ENCODE measurements at places on chromosomes 3 and 15. TPM values are rescaled to one million over a fixed set of nuclear protein-coding genes. Genes with fewer than 3 reads are reported as not detected.
A peak's percentile ranks its signal among the peaks of the same experiment; 100 is the strongest.

Gene BDH1
- 58.7 TPM for total RNA-seq

DNA sequence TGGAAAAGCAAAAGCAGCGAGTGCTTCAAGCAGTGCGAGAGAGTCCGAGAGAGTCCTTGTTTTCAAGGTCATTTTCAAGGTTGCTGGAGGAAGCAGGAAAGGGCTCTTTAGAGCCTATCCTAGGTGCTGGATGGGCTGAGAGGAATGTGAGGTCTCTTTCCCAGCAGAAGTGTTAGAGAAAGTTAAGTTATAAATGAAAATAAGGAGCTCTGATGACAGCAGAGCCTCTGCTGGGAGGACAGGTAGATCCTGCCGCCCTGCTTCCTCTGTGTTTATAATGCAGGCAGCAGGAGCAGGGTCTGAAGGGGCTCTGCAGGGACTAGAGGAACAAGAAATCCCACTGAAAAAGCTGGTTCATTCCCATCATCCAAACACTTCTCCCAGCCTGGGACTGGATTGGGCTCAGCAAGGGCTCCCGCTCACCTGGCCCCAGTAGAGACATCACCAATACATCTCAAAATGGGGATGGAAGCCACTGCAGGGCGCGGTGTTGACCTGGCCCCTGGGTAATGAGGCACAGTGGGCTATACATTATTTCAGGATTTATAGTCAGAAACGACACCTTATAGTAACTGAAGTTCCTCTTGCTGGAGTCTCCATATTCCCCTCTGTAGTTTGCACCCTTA is 41.5 kb upstream of the RAB6B start:
- peak; percentile 4 for DNase-seq

GRCh38 chr3:46408853-46409252 is 1.8 kb downstream of the CCRL2 start:
- no peak for DNase-seq

DNA sequence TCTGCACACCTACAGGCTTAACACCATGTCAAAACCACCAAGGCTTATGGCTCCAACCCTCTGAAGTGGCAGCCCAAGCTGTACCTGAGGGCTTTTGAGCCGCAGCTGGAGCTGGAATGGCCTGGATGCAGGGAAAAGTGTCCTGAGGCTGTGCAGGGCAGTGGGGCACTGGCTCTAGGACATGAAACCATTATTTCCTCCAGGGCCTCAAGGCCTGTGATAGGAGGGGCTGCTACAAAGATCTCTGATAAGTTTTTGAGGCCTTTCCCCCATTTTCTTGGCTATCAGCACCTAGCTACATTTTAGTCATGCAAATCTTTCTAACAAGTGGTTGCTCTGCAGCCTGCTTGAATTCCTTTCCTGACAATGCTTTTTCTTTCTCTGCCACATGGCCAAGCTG is 37.6 kb downstream of the SPATA16 start:
- DNase-seq = no peak

DNA sequence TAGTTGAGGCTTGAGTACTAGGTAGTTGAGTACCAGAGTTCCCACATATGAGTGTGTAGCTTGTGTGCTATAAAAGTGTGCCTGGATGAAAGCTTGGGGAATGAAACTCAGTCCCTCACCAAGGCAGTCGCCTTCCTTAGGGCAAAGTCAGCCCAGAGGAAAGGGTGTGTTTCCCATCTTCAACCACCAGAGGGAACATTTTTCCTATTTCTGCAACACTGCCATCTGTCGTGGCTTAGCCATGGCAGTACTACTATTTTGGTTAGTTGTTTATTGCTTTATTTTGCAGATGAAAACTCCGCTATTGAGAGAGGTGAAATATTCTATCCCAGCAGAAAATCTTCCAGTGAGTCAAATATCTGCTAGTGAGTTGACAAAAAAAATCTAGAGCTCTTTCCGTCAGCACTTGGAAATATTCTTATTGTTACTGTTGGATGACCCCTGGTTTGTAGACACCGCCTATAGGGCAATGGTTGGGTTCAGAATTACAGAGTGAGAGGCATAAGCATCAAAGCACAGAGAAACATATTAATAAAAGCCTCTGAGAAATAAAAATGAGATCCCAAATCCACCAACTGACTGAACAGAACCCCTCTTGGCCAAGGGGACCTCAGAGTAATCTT is 239.9 kb downstream of the CPNE4 start:
- DNase-seq = no peak

- peak; percentile 71 for DNase-seq
Measured at GRCh38 chr3:187744169-187745151, 808 bp downstream of the BCL6 start.

GRCh38 chr3:134222835-134223234 is 27.8 kb downstream of the RYK start:
- DNase-seq = no peak

Gene CFAP20DC
- 0.19 TPM for total RNA-seq

Gene RAB11A
- 149 TPM for total RNA-seq

DNA sequence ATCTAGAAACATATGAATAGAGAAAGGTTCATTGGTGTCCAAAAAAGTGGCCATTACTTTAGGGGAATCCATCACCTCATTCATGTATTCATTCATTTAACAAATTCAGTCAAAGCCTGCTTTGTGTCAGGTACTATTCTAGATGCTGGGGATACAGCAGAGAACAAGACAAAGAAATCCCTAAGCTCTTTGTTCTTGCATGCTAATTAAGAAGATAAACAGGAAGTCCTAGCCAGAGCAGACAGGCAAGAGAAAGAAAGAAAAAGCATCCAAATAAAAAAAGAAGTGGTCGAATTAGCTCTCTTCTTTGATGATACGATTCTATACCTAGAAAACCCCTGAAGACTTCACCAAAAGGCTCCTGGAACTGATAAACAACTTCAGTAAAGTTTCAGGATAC is 12.4 kb upstream of the ZMAT3 start:
- no peak for DNase-seq

DNA sequence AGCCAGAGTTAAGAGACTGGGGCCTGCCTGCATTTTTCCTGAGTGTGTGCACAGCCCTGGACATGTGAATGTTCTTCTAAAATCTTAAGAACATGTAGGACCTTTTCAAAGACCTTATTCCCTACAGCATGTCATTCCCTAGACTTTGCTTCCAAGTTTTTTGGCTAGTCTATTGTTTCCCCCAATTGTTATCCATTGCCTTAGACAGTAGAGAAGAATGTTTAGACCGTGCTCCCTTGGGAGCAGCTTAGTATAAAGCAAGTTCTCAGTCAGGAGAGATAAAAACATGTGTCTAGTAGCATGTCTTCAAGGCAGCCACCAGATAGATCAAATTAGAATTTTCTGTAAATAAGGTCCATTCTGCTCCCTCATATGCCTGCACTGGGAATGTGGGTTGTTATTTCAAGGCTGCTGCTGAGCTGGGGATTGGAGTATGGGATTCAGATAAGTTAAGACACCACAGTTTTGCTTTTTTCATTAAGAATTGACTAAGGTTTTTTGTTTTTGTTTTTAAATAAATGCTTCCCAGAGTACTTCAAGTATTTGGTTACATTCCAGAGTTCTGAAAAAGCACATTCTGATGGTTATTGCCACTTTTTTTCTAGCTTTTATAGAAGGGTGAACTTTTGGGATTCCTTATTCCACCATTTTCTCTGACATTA is 246.7 kb downstream of the RORA start:
- DNase-seq = no peak

Gene IMPG2
- total RNA-seq = 0.25 TPM

DNA sequence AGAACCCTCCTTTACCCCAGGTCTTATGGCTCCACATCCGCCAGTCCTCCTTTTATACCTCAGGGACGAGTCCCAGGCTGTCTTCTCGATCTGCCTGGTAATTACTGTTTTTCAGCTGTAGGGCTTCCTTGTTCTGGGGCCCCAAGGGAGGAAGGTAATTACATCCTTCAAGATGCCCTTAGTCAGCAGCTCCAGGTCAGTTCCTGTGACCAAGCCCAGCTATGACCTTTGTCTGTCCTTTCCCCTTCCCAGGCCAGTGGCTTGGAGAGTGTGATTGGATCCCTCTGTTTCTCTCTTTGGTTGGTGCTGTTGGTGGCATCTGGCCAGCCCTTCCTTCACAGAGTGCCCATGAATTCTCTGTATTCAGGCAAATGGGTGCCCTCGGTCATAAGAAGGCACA is 92.6 kb downstream of the AAGAB start:
- DNase-seq = no peak

DNA sequence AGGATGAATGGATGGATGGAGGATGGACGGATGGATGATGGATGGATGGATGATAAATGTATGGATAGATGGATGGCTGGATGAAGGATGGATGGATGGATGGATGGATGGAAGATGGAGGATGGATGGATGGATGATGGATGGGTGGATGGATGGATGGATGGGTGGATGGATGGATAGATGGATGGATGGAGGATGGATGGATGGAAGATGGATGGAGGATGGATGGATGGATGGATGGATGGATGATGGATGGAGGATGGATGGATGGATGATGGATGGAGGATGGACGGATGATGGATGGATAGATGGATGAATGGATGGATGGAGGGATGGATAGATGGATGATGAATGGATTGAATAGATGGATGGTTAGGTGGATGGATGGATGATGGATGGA is 210.6 kb upstream of the IGF1R start:
- DNase-seq = no peak

GRCh38 chr15:63044645-63045464 is 2.3 kb downstream of the TPM1 start:
- peak; percentile 61 for DNase-seq

Gene DUOXA2
- not detected for total RNA-seq

GRCh38 chr3:58585005-58585786 is 8.0 kb upstream of the FAM107A start:
- peak; percentile 90 for DNase-seq

DNA sequence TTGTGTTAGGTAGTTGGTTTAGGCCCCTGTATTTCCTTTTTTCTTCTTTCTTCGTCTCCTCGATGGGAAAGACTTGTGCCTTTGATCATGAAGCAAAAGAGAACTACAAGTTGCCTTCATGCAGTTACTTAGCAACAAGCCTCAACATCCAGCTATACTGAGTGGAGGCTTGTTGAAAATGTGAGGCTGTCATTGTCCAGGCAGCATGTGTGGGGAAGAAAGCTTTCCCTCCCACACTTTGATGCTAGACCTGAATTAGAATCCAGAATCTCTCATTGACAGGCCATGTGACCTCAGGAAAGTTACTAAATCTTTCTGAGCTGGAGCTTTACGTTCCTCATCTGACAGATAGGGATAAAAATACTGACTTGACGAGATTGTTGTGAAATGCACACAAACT is 23.7 kb downstream of the IFT122 start:
- DNase-seq = no peak

Gene NRROS
- total RNA-seq = 8.4 TPM

DNA sequence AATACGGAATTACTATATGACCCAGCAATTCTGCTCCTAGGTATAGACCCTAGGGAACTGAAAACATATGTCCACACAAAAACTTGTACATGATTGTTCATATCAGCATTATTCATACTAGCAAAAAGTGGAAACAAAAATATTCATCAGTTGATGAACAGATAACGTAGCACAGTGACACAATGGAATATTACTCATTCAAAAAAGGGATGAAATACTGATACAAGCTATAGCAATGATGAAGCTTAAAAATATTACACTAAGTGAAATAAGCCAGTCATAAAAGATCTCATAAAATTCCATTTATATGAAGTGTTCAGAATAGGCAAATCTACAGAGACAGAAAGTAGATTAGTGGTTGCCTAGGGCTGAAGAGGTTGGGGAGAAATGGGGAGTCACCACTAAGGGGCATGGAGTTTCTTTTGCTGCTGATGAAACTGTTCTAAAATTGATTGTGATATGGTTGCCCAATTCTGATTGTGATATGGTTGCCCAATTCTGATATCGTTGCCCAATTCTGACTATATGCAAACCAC is 10.5 kb downstream of the C15orf61 start:
- DNase-seq = no peak

DNA sequence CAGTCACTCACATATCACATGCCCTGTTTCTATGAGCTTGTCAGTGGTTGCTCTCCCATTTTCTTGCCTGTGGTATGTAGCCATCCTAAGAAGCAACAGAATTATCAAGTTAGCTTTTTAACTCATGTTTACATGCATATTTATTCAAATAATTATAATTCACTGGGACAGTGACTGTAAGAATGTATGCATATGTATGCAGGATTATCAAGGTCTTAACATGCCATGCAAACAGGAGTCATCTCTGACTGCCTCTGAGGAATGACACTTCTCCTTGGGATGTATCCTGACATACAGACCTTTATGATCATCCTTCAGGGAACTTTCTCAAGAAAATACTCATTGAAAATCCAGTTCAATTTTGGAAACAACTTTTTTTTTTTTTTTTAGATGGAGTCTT is 240.9 kb downstream of the CPNE4 start:
- DNase-seq = no peak

Gene FSIP1
- total RNA-seq = 0.75 TPM

DNA sequence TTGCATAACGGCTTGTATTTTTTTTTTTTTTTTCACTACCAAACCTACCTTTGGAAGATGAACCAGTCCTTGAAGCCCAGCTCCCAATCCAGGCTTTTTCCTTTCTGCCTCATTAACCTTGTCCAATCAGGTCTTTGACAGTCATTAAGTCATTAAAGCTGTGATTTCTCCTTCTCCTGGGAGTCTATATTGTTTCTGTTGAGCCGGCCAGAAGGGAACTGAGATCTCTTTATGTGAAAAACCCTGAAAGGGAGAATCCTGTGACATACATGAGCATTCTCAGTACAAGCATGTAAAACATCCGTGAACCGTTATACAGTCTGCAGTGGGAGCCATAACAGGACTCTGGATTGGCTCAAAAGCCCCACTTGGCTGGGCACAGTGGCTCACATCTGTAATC is 40.0 kb downstream of the ZNF589 start:
- no peak for DNase-seq

- no peak for DNase-seq
Measured at GRCh38 chr15:55344206-55344605, 25.2 kb downstream of the PIGB start.

- DNase-seq = peak; percentile 91
Measured at GRCh38 chr3:146160964-146161662, at the start of gene PLOD2. Gene PLOD2, minus strand, starts transcription at chr3:146161184. Its CDS starts 195 bp downstream, at chr3:146160989.

- DNase-seq = no peak
Measured at GRCh38 chr3:186356152-186356551, 5.9 kb downstream of the DGKG start.

Gene PLAAT1
- total RNA-seq = 3.9 TPM

DNA sequence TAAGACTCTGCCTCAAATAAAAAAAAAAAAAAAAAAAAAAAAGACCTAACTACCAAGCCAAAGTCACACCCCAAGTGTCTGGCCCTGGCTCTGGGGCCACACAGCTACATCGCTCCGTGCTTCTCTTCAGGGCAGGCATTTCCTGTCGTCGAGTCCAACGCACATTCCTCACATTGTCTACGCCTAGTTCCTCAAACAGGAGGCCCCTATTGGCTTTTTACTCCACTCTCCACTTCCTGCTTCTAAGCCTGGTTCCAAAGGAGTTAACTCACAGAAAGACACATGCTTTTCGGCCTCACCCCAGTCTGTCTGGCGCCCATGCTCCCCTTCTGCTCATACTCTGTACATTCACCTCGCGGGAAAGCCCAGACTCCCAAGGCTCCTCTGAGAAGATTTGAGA is 28.8 kb downstream of the KNG1 start:
- no peak for DNase-seq

Gene WDR49
- 2.0 TPM for total RNA-seq

GRCh38 chr3:157113832-157114505 is 46.0 kb downstream of the CCNL1 start:
- DNase-seq = no peak

Gene CNTN6
- not detected for total RNA-seq

GRCh38 chr3:123046262-123047061 is 18.9 kb upstream of the SEMA5B start:
- no peak for DNase-seq
